ENCODE measurements at places on chromosomes 5 and 9.

- DNase-seq: no peak
Measured at GRCh38 chr5:87404359-87404758, 8.4 kb downstream of the CCNH start.

DNA sequence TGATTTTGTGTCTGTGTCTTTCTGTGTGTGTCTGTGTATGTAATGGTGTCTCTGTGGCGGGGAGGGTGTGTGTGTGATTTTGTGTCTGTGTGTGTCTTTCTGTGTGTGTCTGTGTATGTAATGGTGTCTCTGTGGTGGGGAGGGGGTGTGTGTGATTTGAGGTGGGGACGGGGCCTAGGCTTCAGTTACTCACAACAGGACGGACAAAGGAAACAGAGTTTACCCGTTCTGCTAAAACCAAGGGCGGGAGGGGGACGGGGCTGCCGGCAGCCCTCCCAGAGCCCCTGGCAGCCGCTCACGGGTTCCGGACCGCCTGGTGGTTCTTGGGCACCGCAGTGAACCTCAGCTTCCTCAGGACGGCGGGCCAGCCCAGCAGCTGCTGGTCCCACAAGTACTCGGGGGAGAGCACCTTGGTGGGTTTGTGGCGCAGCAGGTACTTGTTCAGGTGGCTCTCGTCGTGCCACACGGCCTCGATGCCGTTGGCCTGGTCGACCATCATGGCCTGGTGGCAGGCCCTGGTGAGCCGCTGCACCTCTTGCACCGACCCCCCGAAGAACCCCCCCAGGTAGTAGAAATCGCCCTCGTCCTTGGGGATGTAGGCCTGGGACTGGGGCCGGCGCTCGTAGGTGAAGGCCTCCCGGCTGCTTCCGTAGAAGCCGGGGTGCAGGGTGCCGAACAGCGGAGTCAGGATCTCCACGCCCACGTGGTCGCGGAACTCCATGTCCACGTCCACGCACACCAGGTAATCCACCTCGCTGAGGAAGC, 19.4 kb downstream of the ABO start:
- DNase-seq: no peak

GRCh38 chr5:40914835-40915234, 5.5 kb downstream of the C7 start:
- DNase-seq: no peak

DNA sequence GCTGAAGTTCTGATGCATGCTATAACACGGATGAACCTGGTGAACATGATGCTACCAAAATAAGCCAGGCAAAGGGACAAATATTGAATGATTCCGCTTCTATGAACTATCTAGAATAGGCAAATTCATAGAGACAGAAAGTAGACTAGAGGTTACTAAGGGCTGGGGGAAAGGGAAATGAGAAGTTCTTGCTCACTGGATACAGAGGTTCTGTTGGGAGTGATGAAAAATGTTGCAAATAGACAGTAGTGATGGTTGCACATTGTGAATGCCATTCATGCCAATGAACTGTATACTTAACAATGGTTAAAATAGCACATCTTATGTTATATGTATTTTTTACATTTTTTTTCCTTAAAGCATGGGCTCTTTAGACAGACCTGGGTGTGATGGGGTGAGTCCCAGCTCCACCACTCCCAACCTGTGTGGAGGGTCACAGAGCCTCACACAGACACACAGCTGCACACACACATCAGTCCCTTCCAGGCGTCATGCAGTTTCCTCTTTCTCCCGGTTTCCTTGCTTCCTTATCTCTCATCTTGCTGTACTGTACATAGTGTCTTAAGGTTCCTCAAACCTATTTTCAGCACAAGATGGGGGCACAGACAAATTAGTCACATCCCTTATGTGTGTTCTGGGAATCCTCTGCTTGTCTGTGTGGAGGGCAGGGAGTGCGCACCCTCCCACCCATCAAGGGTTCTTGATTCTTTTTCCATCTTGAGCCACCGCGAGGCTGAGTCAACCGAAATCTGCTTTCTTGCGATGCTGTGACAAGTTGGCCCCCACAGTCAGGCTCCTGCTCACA, 192.9 kb downstream of the CRB2 start:
- DNase-seq: no peak

DNA sequence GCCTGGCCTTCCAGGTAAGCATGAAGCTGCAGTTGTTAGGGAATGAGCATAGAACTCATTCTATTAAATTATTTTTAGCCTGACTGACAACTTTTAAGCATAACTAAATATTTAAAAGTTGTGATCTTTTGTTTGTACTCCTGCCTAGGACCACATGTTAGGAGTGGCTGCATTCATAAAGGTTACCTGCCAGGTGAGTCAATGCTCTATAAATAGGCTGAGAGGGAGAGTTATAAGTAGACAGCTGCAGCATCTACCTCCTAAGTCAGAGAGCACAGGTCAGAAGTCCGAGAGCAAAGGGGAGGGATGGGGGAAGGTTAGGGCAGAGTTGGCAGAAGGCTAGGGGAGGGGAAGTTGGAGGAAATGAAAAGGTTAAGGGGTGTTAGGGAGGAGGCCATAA, 292.4 kb upstream of the TLE4 start:
- DNase-seq: no peak

DNA sequence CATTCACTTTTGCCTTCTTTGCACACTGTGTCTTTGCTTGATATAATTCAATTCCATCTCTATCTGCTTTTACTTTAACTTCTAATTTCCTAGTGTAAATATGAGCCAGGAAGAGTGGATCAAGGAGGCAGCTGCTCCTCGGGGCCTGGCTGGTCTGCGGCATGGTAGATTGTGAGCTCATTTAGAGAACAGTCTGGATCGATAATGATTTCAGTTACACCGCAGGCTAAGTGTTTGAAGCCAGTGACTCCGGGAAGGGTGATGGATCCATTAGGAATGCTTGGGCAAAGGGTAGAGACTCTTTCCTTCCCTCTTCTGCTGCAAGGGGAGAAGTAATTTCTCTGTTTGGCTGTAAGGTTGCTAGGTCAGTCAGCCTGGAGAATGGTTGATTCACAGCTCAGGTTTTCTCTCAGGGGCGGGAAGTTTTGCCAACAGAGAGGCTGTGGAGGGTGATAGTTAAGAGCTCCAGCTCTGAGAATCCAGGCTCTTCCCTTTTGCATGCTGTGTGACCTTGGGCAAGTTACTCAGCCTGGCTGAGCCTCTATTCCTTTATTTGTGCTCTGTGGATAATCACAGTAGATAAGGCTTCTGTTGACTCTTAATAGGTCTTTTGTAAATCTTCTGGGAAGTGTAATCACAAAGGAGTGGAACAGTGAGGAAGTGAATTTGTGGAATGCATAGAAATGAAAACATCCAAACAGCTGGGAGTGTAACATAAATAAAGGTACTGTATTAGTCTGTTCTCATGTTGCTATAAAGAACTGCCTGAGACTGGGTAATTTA, 99.1 kb downstream of the PTTG1 start:
- DNase-seq: no peak

DNA sequence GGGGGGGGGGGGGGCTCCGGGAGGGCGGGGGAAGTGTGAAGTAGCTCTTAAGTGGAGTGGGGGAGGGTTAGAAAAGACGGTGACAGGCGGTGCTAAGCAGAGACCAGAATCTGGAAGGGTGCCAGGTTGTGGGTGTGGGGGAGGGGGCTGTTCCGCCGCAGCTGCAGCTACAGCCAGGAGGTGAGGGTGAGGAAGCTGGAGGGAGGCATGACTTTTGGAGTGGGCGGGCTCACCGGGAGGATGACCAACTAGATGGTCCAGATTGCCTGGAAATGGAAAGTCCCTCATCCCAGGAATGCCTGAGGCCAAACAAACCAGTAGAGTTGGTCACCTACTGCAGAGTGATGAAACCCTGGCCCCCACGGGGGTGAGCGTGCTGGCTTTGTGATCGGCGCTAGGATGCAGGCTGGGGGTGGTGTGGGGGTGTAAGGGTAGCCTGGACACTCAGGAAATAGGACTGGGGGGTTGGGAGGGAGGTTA, 158.1 kb upstream of the SHB start:
- no peak for DNase-seq

GRCh38 chr9:129582855-129583254, 38.0 kb downstream of the C9orf50 start:
- DNase-seq: no peak

DNA sequence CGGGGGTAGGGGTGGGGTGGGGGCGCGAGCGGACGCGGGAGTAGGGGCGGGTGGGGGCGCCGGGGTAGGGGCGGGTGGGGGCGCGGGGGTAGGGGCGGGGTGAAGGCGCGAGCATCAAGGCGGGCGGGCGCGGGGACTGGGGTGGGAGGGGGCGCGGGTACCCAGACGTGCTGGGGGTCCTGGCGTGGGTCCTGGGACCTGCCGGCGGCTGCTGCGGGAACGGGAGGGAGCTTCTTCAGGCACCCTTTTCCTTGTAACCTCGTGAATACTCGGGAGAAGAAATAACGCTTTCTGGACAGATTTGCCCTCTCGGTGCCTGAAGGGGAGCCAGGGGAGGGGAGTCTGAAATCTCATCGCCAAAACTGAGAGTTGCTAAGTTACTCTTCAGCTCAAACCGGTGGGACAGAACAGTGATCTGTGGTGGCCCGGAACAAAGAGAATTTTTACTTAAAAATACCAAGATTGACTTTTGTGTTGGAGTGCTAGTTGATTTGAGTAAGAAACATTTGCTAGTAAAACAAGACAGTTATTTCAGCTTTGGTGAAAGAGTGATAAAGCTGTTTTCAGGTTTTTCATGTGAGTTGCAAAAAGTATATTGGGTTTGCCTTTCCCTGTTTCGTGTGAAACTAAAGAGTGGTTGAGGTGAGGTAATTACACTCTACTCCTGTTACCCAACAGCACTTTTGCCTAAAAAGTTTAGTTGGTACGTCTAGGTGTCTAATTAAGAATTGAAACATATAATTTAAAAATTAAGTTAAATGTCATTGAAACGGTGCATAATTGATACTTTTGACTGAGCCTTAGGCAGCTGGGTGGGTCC, 643 bp downstream of the PLEKHG4B start:
- DNase-seq: no peak

DNA sequence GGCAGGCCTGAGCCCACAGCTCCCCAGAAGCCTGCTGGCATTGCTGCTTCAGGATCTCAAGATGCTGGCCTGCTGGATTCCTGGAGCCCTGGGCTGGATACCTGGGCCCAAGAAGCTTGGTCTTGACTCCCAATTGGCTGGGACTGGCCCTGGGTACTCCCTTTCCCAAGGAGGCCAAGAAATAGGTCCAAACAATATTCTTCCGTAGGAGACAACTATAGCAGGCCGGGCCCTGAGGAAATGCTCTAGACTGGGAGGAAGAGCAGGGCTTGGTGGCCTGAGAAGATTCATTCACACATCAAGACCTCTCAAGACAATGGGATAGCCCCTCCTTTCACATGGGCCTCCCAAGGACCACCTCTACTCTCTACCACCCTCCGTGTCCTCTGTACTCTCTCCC, 7.9 kb downstream of the CSF2 start:
- DNase-seq: no peak

DNA sequence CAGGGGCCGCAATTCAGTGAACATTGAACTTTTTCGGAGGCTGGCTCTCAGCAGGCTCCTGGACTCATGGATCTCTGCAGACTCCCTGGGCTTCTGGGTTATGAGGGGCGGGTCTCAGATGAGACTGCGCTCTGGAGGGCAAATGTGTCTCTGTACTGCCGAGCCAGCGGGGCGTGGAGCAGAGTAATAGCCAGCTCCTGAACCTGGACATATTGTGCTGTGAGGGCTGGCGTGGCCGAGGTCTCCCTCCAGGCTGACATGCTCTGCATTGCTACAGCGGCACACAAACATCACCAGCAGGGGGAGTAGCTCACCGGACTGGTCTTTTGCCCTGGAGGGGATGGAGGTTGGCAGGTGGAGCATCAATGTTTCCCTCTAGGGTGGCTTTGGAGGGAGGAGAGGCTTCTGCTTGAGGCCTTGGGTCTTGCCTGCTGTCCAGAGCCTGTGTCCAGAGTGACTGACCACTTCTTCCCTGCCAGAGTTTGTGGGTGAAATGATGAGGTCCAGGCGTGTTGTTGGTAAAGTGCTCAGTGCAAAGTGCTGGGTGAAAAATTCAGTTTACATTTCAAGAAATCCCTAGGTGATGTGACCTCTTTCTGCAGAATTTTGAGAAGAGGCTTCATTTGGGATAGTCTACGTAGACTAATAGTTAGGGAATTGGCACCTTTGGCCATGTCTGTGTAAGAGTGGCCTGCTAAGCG, 10.9 kb upstream of the GADD45G start:
- no peak for DNase-seq

DNA sequence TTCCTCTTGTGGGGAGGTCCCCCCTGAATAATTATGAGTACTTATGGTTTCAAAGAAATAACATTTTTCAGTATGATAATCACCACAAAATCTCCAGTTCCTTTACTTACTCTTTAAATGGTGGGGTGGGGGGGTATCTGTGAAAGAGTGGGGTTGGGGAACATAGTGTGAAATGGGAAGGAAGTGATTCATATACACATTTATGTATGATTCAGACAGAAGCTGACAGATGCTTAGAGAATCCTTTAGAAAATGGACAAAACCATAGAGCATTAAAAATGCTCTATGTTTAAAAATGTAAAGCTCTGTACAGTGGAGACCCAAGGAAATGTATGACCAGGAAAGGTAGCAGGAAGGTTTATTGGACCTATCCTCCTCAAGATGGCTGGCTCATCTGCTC, 267.5 kb upstream of the GRIA1 start:
- DNase-seq: no peak

DNA sequence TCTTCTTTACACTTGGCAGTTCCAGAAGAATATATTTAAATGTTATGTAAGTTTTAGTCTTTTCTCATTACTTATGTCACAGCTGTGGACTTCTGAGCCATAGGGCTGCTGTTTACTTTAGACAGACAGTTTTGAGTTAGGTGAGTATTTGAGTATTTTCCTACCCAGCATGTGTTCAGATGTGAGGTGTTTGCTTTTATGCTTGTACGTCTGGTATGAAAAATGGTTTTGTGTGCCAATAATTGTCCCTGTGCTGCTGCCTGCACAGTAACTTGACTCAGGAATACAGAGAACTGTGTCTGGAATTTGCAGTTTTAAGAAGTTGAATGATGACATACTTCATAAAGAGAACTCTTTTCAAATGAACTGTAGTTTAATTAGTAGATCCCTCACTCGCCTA, 20.8 kb downstream of the MEGF10 start:
- DNase-seq: no peak

GRCh38 chr9:78150983-78151356, 84.9 kb upstream of the CEP78 start:
- no peak for DNase-seq

DNA sequence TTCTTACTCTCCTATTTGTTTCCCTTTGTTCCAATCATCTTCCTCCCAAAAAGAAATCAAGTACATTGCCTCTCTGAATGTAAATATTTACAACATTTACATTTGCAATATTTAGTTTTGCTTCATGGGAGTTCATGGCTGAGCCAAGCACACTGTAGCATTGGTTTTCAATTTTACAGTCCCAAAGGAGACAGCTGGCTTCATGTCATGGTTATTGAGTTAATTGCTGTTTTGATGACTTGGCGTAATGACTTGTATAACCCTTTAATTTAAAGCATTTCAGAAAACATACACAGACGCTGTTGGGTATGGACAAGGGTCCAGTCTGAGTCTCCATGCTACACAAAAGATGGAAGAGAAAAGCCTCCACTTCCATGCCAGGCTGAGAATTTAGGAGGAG, 25.6 kb upstream of the VLDLR start:
- DNase-seq: no peak

DNA sequence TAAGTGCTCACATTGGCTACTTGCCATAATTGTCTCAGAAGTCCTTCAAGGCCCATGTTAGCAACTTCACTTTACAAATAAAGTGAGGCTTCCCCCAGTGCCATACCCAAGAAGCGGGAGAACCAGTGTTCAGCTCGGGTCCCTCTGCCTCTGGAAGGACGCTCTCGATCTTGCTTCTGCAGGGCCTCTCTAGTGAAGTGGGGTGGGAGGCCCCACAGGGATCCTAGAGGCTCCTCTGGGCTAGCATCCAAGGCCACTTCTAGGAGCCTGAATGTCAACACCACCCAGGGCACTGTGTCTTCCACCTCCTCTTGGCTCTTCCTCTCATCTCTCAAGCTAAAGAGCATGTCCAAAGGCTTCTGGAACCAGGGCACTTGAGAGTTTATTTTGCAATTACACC, 282.5 kb downstream of the GADD45G start:
- no peak for DNase-seq
